ENCODE measurements at places on chromosomes 16 and 17.

- no peak for DNase-seq
Observed at GRCh38 chr16:79659344-79659743, 58.8 kb upstream of the MAF start.

GRCh38 chr17:75803883-75804282 is 19.3 kb downstream of the UNK start:
- DNase-seq = no peak

- DNase-seq = no peak
Observed at GRCh38 chr17:72432143-72432621, 311.4 kb downstream of the SOX9 start.

DNA sequence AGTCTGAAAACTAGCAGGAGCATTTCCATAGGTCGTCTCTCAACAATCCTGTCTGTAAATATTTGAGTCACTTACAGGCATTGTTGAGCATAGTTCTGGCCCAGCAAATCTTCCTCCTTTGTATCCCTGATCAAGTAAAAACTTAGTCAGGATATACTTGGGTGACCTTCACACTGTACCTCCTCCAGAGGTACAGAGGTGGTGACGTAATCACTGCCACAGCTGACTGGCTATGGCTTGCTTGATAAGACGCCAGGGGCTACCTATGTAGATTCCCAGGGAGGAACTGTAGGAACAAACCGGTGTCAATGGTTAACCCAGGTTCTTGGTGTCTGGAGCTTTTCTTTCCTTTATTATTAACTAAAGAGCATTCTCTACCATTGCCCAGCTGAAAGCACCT is at the start of gene KCNJ16:
KCNJ16 (plus strand) TSS at position 270 of the 400 bp plus-strand sequence. CDS start 56,863 bp downstream, outside the sequence.
- DNase-seq = no peak

GRCh38 chr16:5056352-5056751 is 9.4 kb downstream of the C16orf89 start:
- DNase-seq = no peak

DNA sequence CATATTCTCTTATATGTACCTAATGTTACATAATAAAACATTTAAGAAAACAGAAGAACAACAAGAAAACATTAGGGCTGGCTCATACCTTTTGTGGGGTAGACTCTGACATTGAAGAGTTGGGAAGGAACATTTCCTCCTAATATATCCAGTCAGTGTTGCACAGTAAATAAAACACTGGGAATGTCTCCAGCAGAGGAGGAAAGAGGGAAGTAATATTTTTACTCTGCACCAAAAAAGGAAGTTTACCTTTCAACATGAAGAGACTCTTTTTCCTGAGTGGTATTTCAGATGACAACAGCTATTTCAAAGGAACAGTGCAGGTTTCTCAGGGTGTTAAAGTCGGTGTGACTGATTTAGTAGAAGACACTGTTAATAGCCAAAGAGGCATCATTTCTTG is 31.9 kb downstream of the EPN2 start:
- no peak for DNase-seq

- no peak for DNase-seq
Observed at GRCh38 chr16:49282690-49283375, 1.2 kb upstream of the CBLN1 start.

GRCh38 chr16:82177555-82177954 is 7.5 kb upstream of the MPHOSPH6 start:
- no peak for DNase-seq

- no peak for DNase-seq
Observed at GRCh38 chr17:40072040-40072734, 9.4 kb downstream of the THRA start.

DNA sequence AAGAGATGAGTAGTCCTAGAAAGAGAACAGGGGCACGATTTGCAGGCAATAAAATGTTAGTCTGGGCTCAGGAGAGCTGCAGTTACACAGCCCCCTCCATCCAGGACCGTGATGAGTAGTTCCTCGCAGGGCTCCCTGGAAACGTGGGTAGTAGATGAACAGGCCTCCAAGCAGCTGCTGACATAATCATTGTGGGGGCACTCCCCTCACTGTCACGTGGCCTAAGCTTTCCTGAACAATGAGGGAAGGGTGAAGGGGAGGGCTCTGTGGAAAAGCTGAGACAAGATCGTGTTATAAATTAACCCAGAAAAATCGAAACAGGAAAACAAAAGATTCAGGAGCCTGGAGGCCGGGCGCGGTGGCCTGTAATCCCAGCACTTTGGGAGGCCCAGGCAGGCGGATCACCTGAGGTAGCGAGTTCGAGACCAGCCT is 1.3 kb upstream of the PER1 start:
- DNase-seq = no peak

DNA sequence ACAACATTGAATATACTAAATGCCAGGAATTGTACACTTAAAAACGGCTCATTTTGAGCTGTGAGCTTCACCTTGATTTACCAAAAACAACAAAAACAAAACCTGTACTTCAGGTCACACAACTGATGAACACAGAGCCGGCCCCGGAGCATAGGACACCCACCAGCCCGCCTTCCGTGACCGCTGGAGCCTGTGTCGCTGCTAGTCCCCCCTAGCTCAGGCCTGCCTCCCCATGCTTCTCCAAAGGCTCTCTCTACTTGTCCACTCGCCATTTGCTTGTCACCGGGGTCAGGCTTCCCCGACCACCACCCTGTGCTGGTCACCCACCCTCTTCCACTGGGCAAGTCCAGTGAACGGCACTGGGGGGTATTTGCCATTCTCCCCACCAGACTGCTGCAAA is 113.8 kb upstream of the TNRC6C start:
- no peak for DNase-seq

DNA sequence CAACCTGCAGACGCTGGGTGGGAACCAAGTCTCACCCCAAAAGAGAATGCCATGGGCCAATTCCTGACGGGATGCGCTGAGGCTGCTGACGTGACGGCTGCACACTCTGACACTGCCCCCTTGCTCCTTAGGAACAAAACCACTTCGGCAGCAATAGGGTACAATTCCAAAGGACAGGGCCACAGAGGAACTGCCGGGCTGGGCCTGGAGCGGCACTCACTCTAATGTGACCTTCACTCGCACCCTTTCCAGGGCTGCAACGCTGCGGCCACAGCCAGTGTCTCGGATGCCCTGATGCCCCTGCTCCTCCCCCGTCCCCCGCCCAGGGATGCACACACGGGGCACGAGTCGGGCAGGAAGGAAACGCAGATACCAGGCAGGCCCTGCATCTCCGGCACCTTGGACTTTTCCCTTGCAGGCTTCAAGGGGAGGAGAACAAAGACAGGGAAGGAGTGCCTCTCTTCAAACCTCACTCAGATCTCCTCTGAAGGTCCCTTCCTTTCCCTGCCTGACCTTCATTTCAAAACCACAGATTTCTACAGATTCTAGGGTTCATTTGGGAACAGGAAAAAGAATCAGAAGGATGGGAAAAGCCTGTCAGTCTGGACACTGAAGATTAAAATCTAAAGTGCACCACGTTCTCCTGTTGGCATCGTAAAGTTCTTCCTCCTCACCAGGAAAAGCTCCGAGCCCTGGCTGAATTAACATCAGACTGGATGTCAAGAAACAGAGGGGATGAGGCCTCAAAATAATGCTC is 2.3 kb downstream of the PITPNA start:
- no peak for DNase-seq

DNA sequence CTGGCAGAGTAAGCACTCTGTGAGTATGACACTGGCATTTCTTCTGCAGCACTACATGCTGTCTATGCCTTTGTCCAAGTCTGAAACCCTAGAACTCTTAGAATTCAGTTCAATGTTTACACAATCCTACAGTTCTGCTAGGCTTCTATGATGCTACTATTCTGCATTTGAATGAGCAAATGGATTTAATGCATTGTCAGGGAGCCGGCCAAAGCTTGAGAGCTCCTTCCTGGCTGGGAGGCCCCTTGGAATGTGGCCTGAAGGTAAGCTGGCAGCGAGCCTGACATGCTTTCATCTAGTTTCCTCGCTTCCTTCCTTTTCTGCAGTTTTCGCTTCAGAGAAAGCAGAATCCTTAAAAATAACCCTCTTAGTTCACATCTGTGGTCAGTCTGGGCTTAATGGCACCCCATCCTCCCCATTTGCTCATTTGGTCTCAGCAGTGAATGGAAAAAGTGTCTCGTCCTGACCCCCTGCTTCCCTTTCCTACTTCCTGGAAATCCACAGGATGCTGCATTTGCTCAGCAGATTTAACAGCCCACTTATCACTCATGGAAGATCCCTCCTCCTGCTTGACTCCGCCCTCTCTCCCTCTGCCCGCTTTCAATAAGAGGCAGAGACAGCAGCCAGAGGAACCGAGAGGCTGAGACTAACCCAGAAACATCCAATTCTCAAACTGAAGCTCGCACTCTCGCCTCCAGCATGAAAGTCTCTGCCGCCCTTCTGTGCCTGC is at the start of gene CCL2:
CCL2 (plus strand) TSS at position 635 of the 730 bp plus-strand sequence; CDS start at position 700, 65 bp downstream.
- DNase-seq = no peak

- DNase-seq = peak; percentile 40
Observed at GRCh38 chr16:46932802-46933201, 40.7 kb downstream of the DNAJA2 start.
